CD4-positive, alpha-beta T cell (primary cell): ENCODE measurements at places on chromosomes 1 and 21. TPM values are rescaled to one million over a fixed set of nuclear protein-coding genes. Genes with fewer than 3 reads are reported as not detected.

GRCh38 chr1:116577759-116578314, 7.0 kb upstream of the CD58 start:
- no peak for DNase-seq

DNA sequence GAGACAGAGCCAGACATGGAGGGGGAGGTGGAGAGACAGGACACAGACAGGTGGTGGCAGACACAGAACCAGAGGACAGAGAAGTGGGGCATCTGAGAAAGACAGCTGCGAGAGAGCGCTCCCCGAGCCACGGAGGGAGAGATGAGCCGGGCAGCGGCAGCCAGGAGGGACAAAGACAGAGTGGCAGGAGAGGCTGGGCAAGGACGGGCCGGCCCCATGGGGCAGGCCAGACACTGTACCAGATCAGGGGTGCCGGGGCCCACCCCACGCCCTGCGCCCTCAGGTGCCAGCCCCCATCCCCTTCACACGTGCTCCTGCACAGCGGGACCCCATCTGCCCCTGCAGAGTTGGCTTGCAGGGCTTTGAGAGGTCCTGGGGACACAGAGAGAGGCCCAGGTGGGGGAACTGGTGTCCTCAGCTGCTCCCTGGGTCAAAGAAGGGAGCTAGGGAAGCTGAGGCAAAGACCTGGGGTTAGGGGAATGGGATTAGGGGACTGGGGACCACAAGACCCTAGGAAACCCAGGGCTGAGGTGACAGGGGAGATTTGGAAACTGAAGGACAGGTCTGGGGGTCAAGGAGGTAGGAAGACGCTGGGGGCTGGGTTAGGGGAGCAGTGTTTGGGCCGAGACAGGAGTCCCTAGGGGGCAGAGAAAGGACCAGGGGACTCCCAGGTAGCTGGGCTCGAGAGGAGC, 643 bp downstream of the FNDC5 start:
- no peak for DNase-seq

DNA sequence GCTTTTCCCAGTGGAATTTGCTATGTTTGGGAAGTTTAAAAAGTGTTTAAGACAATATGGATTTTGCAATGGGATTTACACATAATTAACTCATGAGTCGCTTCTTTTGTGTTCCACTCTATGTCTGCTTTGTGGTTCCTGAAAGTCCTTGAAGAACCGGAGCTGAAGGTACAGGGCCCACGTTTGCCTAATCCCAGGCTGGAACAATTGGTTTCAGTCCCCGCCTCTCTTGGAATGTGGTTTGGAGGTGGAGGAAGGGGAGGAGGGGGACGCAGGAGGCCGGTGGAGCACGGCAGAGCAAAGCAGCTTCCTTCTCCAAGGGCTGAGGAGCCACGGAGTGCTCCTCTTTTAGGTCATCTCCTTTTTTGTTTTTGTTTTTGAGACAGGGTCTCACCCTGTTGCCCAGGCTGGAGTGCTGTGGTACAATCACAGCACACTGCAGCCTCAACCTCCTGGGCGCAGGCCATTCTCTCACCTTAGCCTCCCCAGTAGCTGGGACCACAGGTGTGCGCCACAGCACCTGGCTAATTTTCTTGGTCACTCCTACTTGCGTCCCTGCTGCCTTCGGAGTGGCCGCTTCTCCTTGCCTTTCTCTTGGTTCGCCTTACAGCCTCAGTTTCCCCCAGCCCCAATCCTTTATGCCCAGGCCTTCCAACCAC, 129.5 kb upstream of the ERRFI1 start:
- DNase-seq = no peak

DNA sequence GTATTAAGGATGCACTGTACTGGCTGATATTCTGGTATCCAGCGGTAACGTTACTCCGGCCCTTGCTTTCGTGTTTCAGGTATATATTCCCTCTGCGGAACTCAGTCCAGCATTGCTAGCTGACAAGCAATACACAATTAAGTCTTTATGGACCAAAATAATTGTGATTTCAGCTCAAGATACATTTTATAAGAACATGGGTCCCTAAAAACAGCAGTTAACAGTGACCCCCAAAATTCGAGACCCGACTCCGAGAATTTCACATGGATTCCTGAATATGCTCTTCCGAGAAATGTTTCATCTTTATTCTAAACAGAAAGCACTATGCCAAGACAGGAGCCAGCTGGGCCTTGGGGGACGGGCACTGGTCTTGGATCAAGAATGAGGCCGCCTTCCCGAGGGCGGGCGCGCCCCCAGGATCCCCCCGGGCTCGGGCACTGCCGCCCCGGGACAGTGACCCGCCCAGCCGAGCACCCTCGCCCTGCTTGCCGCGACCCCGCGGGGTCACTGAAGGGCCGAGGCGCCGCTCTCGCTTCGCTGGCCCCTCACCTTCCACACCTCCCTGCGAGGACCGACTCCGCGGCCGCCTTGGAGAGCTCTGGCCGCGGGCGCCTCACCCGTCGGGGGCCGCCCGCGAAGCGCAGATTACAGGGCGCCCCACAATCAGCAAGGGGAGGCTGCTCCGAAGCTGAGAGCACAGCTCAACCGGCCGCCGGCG, 610 bp downstream of the SCYL3 start:
- DNase-seq = no peak

GRCh38 chr21:40685141-40685540, 161.8 kb downstream of the DSCAM start:
- no peak for DNase-seq

GRCh38 chr1:112701227-112702066, 5.5 kb downstream of the RHOC start:
- no peak for DNase-seq

DNA sequence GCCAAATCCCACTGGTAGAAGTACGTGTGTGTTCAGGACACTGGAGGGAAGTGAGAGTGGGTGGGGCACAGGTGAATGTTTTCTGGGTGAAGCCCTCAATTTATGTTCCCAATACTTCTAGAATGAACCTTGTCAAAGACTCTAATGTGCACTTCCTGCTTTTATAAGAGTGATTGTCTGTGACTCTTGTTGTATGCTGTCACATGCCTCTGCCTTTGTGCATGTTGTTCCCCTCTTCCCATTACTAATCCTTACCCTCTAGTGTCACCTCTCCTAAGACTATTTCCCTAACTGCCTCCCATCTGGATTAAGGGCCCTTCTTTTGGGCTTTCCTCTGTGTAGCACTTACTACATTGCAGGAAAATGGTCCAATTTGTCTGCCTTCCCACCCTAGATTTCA, 2.5 kb upstream of the LINGO4 start:
- no peak for DNase-seq

GRCh38 chr1:201309416-201309815, 26.1 kb downstream of the PKP1 start:
- no peak for DNase-seq

GRCh38 chr21:19049567-19049966, 646.0 kb upstream of the TMPRSS15 start:
- no peak for DNase-seq

GRCh38 chr1:8816264-8816663, 1.2 kb downstream of the RERE start:
- DNase-seq = no peak

The OR10J1 gene
- not detected for total RNA-seq

The C1orf53 gene
- not detected for total RNA-seq

The PDIK1L gene
- 9.9 TPM for total RNA-seq

The CYP2J2 gene
- total RNA-seq = 0.33 TPM

The VSIG8 gene
- not detected for total RNA-seq

The PCSK9 gene
- not detected for total RNA-seq
